ENCODE measurements at places on chromosomes 13 and 19. TPM values are rescaled to one million over a fixed set of nuclear protein-coding genes. Genes with fewer than 3 reads are reported as not detected.

The PRSS57 gene
- polyA plus RNA-seq: not detected

The PRTN3 gene
- polyA plus RNA-seq: not detected

The CBARP gene
- polyA plus RNA-seq: not detected

The ZNF723 gene
- polyA plus RNA-seq: not detected

The AXL gene
- 0.26 TPM for polyA plus RNA-seq

The APC2 gene
- polyA plus RNA-seq: not detected

- H3K4me1 ChIP-seq: peaks cover 78% of the 10 kb centered on the region
- H3K27ac ChIP-seq: no peak overlapping the region
- no peak for DNase-seq
- H3K4me3 ChIP-seq: no peak overlapping the region
- H3K36me3 ChIP-seq: no peaks in the 10 kb centered on the region
Measured at GRCh38 chr19:18488838-18489626, 32.8 kb downstream of the ELL start.

DNA sequence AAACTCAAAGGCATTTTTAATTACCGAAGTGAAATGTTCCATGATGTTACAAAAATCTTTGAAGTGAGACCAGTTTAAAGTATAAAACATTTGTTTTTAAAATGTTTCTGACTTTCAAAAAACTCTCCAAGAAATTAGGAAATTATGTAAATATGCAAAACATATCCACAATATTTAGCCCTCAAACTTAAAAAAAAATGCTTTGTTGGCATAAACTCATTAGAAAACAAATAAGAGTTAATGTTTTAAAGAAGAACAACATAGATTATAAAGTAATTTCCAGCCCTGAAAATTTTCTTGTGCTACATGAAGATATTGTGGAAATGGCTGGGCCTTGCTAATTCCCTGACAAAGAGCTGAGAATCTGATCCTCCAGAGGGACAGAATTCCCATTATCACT, 199.7 kb upstream of the STARD13 start:
- H3K36me3 ChIP-seq: peaks cover 3% of the 10 kb centered on the region
- peaks cover 4% of the 10 kb centered on the region for H3K27me3 ChIP-seq
- no peak overlapping the region for H3K27ac ChIP-seq
- DNase-seq: no peak

DNA sequence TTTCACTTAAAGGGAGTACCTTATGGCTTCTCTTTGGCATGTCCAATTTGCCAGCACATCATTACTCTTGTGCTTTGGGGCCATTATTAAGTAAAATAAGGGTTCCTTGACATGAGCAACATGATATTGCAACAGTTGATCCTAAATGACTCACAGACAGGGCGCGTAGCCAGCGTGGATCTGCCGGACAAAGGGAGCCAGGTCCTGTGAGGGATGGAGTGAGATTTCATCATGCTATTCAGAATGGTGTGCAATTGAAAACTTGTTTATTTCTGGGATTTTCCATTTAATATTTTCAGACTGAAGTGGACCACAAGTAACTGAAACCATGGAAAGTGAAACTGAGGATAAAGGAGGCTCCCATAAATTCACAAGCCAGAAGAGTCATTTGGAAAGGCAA, 48.6 kb upstream of the WASF3 start:
- no peak for DNase-seq
- H3K27me3 ChIP-seq: peaks cover 42% of the 10 kb centered on the region
- no peaks in the 10 kb centered on the region for H3K4me1 ChIP-seq
- H3K36me3 ChIP-seq: peaks cover 14% of the 10 kb centered on the region
- no peak overlapping the region for H3K4me3 ChIP-seq

- no peak overlapping the region for H3K4me3 ChIP-seq
- H3K27ac ChIP-seq: no peak overlapping the region
- DNase-seq: no peak
- no peaks in the 10 kb centered on the region for H3K4me1 ChIP-seq
Measured at GRCh38 chr13:65112531-65112941, 2117.6 kb downstream of the PCDH9 start.

DNA sequence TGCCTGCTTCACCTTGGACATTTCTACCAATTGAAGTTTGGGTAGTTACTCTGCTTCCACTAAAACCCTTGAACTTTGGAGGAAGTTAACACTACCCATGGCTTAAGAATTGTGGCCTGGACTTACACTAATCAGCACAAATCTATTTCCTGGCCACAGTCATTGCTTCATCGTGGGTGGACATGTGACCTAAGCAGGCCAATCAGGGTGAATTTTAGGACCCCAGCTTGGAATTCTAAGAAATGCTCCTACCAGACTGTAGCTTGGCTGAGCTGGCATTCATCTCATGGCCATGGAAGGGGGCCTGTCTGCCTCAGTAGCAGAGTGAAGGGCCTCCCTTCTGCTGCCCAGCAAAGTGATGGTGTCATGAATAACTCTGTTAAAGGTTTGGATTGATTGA, 58.3 kb upstream of the SLC15A1 start:
- no peak overlapping the region for H3K4me3 ChIP-seq
- no peaks in the 10 kb centered on the region for H3K4me1 ChIP-seq
- no peak for DNase-seq
- H3K27me3 ChIP-seq: no peaks in the 10 kb centered on the region
- H3K27ac ChIP-seq: no peak overlapping the region

DNA sequence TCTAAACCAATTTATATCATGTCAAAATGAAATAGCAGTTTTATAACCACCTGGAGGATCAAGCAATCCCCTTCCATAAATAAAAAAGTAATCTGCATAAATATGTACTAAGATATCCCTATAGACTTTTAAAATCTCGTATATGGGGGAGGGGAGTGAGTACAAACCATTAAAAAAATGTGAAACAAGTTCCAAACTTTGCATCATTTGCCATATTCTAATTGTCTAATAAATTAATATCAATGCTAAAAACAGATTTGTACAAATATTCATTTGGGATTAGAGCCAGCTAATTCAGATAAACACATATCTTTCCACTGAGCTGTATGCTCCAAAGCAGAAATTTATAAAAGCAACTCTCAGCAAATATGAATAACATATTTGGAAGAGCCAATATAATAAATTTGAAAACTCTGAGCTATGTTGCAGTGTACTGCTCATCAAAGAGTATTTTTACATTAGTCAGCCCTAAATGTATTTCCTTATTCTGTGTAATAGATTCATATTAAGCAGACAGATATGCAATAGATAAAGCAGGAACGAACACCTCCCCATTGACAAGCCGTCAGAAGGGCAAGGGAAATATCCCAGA, 970.2 kb downstream of the EFNB2 start:
- H3K27me3 ChIP-seq: no peaks in the 10 kb centered on the region
- H3K4me1 ChIP-seq: no peaks in the 10 kb centered on the region
- no peak overlapping the region for H3K27ac ChIP-seq

DNA sequence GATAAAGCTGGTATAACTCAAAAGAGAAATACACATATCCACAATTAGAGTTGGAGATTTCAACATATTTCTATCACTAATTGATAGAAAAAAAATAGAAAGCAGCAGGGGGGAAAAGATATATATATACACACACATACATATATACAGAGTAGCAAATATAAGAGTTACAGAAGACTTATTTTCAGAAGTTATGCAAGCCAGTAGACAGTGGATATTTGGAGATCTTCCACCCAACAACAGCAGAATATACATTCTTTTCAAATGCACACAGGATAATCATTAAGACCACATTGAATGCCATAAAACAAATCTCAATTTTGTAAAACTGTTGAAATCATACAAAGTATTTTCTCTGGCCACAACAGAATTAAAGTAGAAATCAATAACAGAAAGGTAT, 192.8 kb downstream of the LACC1 start:
- DNase-seq: no peak
- H3K4me1 ChIP-seq: no peaks in the 10 kb centered on the region
- no peak overlapping the region for H3K27ac ChIP-seq
- peaks cover 7% of the 10 kb centered on the region for H3K36me3 ChIP-seq
- no peak overlapping the region for H3K4me3 ChIP-seq
- peaks cover 7% of the 10 kb centered on the region for H3K27me3 ChIP-seq

DNA sequence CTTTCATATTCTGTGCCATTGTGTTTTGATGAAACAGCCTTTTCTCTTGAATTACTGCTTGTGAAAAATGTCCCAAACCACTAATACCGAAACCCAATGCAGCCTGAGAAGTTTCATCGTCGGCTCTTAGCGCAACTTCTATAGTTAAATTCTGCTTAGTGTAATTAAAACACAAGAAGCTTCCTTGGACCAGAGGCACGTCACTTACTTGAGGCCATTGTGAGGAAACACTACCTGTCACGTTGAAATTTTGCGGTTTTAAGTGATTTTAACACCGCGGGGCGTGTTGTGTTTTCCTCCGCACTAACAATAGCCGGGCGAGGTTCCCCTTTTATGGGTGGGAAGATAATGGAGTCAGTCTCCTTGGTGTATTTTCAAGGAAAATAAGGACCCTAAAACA, 70.9 kb downstream of the GGACT start:
- H3K4me1 ChIP-seq: peaks cover 10% of the 10 kb centered on the region
- no peak overlapping the region for H3K4me3 ChIP-seq
- peaks cover 3% of the 10 kb centered on the region for H3K27me3 ChIP-seq
- H3K27ac ChIP-seq: no peak overlapping the region
- H3K36me3 ChIP-seq: peaks cover 5% of the 10 kb centered on the region
- no peak for DNase-seq

- no peak overlapping the region for H3K4me3 ChIP-seq
- H3K4me1 ChIP-seq: peaks cover 7% of the 10 kb centered on the region
- H3K36me3 ChIP-seq: peaks cover 9% of the 10 kb centered on the region
- H3K27ac ChIP-seq: no peak overlapping the region
- DNase-seq: no peak
Measured at GRCh38 chr19:18349524-18350128, 9.2 kb downstream of the PGPEP1 start.

DNA sequence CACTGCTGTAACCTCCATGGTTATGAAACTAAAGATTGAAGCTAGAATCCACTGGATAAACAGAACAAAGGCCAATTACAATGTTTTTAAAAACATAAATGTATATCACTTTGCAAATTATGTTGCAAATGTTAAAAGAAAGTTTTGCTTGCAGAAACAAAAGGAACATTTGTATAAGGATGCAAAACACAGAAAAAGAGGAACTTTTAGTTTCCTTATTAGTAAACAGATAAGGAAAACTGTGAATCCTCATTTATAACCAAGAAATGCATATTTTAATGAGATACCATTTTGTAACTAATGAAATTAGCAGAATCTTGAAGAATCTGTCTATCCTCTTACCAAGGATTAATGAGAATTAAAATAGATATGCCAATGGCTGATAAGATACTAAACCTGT, 32.3 kb downstream of the LPAR6 start:
- no peak overlapping the region for H3K4me3 ChIP-seq
- no peak for DNase-seq
- peaks cover 9% of the 10 kb centered on the region for H3K4me1 ChIP-seq
- H3K36me3 ChIP-seq: peaks cover 34% of the 10 kb centered on the region

DNA sequence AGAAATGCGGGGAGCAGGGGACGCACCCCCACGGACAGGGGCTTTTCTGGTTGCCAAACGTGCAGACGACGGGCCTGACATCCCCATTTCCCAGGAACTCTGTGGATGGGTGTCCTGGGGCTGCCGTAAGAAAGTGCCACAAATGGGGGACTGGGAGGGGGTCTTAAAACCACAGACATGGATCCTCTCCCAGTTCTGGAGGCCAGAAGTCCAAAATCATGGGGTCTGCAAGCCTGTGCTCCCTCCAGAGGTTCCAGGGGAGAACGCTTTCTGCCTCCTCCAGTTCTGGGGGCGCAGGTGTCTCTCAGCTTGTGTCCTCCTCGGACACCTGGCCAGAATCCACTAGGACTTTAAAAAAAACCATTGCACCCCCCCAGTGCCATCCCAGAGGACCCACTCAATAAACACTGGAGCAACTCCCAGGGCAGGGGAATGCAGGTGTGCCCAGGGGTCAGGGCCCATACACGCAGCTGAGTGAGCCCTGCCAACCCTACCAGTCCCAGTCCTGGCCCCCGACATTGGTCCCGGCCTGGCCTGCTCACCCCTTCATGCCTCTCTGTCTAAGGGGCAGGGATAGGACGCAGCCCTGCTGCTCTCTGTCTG, 103.9 kb downstream of the GADD45B start:
- peak overlapping the region; percentile 20 for H3K4me3 ChIP-seq
- H3K4me1 ChIP-seq: peaks cover 18% of the 10 kb centered on the region
- no peak for DNase-seq
- no peaks in the 10 kb centered on the region for H3K27me3 ChIP-seq

DNA sequence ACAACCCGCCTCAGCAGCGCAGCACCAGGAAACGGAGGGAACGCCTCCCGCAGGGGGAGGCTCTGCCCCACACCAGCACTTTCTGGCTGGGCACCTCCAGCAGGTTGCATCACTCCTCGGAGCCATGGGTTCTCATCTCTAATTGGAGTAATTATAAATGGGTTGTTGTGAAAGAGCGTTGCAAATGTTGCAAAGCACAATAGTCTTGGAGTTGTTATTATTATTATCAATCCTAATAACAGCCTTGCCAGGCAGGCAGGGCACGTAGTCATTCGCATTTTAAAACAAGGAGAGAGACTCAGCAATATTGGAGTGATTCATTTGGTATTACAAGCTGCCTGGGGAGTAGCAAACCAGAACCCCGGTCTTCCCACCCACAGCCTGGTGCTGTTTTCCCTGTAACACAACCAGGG, 108.6 kb upstream of the GJB6 start:
- H3K27ac ChIP-seq: no peak overlapping the region
- no peak for DNase-seq
- no peak overlapping the region for H3K4me3 ChIP-seq
- peaks cover 2% of the 10 kb centered on the region for H3K4me1 ChIP-seq

GRCh38 chr19:54888239-54888638, 14.2 kb downstream of the FCAR start:
- no peaks in the 10 kb centered on the region for H3K4me1 ChIP-seq
- H3K36me3 ChIP-seq: no peaks in the 10 kb centered on the region
- H3K27me3 ChIP-seq: peaks cover 5% of the 10 kb centered on the region
- H3K27ac ChIP-seq: no peak overlapping the region

DNA sequence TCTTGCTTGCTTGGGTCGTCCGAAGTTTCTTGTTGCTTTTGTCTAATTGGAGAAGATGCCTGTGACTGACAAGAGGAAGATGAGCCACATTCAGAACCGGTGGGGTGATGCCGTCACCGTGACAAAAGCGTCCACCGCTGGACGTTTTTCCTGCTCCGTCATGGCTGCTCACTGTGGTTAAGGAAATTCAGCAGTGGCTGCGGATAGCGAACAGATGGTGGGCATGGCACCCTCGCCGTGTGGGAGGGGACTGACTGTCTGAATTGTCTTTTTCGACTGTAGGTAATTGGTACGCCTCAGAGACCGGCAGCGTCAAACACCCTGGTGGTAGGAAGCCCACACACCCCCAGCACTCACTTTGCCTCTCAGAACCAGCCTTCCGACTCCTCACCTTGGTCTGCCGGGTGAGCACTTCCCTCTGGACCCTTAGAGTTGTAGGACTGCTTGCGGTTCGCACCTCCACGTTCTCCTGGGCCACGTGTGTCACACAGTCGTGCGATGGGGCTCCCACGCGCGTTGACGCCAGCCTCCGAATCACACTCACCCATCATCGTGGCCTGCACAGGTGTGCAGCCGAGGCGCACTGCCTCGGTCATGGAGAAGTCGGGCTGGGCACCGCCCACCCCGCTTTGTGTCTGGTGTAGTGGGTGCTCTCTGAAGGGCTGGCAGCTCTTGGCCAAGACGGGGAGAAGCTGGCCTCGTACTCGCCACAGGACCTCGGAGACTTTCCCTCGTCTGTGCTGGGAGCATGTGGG, 26.5 kb downstream of the ATP4B start:
- no peak overlapping the region for H3K4me3 ChIP-seq

Data from naive B cell (primary cell).